ENCODE measurements at places on chromosomes 2 and 18. TPM values are rescaled to one million over a fixed set of nuclear protein-coding genes. Genes with fewer than 3 reads are reported as not detected.

ALPP gene
- total RNA-seq: 20.3 TPM

LGALSL gene
- total RNA-seq: 12.0 TPM

ASIC4 gene
- total RNA-seq: 0.05 TPM

IL1RN gene
- 0.54 TPM for total RNA-seq

CPLX4 gene
- not detected for total RNA-seq

Measured in A549 treated with dexamethasone at 1 μM for 4 hours (cell line).